Vagina (tissue), 2 donors: ENCODE measurements at places on chromosomes 6 and 20.

- DNase-seq = no peak
These were observed 34.5 kb downstream of the TPBG start for GRCh38 chr6:82397962-82398692.

GRCh38 chr6:83536034-83536646 is 23.8 kb downstream of the PRSS35 start:
- DNase-seq = no peak

DNA sequence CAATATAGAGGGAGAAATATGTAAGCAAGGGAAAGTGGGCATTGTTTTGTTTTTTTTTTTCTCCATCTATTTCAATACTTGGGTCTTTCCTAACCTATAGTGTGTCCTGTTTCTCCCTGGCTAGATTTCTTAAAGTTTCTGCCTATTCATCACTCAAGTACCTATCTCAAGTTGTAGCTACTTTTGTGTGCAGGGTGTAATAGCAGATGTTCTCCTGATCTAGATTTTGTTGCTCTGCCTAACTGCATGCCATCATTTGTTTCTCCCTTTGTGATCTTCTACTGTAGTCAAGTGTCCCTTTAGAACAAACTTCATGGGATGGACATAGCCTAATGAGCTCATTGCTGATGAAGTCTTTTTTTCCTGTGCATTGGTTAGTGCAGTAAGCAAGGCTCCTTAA is 45.8 kb downstream of the TOP1 start:
- DNase-seq = no peak

DNA sequence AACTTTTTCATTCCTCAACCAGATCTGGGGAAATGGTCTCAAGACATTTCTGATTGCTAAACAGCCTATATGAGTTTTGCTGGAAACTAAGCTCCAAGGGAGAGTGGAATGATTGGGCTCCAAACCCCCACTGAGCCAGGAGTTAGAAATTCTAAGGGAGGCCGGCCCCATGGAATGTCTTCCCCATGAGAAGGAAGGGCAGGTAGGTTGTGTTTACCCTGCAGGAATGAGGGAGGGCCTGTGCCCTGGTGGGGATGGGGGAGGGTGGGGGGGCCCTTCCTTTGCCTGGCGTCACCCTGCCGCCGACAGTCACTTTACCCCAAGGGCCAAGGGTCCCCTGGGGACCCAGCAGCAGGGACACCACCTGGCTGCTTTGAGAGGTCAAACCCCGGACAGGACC is 298.9 kb downstream of the TFAP2C start:
- no peak for DNase-seq

- DNase-seq = no peak
These were observed 689.9 kb downstream of the QKI start for GRCh38 chr6:164104432-164104831.

DNA sequence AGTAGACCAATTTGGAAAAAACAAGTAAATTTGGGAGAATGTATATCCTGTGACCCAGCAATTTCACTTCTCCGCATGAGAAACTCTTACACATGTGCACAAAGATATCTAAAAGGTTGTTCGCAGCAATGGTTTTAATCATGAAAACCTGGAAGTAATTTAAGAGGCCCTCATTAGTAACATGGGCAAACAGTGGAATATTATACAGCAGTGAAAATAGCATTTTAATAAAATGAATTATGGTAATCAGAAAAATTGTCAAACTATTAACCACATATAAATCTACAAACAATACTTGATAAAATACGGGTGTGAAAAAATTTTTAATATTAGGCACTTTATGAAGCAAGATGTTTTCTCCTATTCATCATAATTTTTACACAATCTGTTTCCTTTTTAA is 74.2 kb downstream of the KCNQ5 start:
- DNase-seq = no peak

GRCh38 chr20:9440892-9441291 is 73.5 kb upstream of the LAMP5 start:
- no peak for DNase-seq

DNA sequence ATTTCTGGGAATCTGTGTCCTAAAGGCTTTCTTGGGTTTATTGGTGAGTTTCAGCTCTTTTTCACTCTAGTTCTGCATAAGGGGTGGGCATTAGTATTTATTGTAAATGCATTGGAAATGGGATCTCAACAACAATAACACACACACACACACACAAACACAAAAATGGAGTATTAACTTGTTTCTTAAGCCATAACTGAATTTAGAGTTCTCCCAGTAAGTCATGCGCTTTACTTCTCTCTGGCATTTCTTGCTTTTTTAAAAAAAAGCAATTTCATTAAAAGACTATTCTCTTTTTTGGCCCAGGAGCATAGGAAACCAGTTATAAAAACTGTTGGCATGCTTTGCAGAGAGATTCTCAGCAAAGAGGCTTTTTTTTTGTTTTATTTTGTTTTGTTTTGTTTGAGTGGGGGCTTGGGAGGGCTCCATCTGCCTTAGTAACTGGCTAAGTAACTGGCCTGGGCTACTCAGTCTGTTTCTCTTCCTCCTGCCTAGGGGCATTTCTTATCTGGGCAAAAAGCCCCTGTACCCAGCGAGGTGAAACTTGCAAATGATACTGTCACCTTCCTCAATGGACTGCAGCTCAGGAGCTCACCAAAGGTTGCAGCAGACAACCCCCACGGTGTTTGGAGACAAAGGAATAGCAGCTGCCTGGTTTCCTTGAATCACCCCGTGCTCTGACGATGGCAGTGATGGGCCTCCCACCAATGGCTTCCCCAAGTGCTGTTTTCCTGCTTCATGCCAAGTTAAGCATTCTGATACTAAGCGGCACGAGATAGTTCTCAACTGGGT is 128.5 kb downstream of the BCAS1 start:
- peak; percentile 72 for DNase-seq

DNA sequence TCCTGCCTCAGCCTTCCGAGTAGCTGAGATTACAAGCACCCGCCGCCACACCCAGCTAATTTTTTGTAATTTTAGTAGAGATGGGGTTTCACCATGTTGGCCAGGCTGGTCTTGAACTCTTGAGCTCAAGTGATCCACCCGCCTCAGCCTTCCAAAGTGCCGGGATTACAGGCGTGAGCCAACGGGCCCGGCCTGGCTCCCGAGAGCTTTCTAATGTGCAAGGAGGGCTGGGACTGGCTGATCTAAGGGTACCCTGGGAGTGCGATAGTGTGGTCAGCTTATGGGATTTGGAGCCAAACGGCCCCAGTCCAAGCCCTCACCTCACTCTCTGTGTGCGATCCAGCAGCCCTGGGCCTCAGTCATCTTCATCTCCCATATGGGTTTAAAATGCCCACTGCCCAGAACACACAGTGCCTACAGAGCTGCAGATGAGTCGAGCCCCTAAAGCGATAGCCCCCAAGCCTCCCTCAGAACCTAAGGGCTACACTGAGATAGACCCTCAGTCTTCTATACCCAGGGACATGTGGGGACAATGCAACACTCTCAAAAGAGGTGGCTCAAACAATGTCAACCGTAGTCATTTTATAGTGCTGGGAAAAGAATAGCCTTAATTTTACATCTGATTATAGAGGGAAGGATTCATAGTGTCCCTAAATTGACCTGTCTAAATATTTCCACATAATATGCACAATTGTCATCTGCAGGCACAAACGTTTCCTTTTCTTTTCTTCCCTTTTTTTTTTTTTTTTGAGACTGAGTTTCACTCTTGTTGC is 50.1 kb downstream of the SSR1 start:
- DNase-seq = no peak

GRCh38 chr6:134683783-134684422 is 266.0 kb downstream of the ALDH8A1 start:
- no peak for DNase-seq
